ENCODE measurements at places on chromosomes 5 and 9. TPM values are rescaled to one million over a fixed set of nuclear protein-coding genes. Genes with fewer than 3 reads are reported as not detected.

- DNase-seq, result no peak
Measured at GRCh38 chr5:83523929-83524328, 52.4 kb downstream of the VCAN start.

DNA sequence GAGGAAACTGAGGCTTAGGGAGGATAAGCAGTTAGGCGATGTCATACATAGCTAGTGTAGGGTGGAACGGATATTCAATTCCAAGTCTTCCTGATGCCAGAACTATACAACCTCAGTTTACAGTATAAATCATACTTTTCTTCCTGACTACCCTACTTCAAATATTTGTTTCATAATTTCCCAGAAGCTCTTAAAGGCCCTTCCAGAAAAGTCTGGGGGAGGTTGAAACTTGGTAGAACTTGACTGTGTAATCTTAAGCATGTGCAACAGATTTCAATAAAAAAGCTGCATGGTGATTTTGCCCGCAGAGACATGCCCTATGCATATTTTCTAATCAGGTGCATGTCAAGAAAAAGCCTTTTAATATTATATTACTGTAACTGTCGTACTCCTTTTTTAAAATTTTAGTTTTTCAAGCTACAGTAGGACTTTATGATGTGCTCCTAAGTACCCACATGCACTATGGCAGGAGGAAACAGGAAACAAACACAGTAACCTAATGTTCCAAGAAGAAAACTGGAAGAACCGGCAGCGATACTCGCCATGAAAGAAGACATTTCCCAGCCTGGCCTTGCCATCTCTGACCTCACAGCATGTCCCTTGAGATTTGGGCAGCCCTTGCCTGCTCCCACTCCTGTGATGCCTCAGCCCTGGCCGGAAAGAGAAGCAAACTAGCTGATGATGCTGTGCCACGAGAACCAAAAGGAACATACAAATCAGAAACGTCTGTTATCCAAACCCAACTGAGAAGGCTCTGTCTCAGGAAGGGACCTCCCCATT is 266.0 kb downstream of the EFNA5 start:
- no peak for DNase-seq

- DNase-seq, result no peak
Measured at GRCh38 chr5:8213701-8214240, 344.8 kb downstream of the MTRR start.

GRCh38 chr9:92763721-92764380 is 782 bp downstream of the BICD2 start:
- peak; percentile 27 for DNase-seq

GRCh38 chr5:79378510-79379186 is 135.3 kb downstream of the HOMER1 start:
- no peak for DNase-seq

GRCh38 chr5:112697322-112697721 is 40.4 kb upstream of the APC start:
- DNase-seq, result no peak

The PKD2L2 gene
- total RNA-seq, result 0.50 TPM

The IFNA21 gene
- not detected for total RNA-seq

DNA sequence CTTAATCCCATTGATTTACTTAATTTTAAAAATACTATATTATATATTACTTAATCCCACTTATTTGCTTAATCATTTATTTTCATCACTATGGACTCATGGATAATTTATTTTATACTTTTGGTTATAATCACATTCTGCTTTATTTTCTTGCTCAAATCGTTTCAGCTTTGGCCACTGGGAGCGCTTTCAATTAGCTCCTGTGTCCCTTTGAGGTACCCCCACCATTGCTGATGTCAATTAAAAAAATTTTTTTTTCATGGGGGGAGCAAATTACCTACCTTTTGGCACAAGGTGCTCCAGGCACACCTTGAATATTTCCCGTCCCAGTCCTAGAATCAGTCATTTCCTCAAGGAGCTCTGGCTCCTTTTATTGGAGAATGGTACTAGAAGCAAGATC is 1.4 kb upstream of the TRIO start:
- no peak for DNase-seq

The TMEM232 gene
- total RNA-seq, result 1.1 TPM

DNA sequence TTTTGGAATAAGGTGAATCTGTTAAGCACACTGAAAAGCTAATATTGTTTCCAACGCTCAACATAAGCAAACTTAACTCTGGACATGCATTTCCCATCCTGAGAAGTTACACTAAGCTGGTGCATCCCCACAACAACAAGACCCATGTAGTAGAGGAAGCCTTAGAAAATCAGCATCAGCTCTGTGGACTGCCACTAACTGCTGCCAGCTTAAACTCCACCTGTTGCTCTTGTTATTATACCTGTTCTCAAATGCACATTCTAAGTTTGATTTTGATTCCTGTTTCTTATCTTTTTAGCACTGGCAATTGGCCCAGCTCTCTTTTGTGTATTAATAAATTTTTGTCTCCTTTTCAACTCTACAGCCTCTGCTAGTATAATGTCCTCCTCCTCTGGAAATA is 924.8 kb downstream of the DNAH5 start:
- no peak for DNase-seq

DNA sequence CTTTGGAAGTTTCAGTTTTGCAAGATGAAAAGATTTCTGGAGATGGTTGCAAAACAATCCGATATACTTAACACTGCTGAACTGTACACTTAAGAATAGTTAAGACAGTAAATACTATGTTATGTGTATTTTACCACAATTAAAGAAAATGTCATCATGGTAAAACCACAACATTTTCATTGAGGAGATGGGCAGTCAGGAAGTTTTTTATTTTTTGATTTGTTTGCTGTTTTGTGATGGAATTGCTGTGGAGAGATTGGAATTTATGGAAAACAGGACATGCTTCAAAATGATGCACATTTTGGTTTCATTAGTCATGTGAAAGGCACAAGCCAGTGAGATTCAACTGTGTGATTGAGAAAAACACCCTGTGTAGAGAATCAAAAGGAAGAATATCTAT is 90.5 kb upstream of the AGXT2 start:
- DNase-seq, result no peak

DNA sequence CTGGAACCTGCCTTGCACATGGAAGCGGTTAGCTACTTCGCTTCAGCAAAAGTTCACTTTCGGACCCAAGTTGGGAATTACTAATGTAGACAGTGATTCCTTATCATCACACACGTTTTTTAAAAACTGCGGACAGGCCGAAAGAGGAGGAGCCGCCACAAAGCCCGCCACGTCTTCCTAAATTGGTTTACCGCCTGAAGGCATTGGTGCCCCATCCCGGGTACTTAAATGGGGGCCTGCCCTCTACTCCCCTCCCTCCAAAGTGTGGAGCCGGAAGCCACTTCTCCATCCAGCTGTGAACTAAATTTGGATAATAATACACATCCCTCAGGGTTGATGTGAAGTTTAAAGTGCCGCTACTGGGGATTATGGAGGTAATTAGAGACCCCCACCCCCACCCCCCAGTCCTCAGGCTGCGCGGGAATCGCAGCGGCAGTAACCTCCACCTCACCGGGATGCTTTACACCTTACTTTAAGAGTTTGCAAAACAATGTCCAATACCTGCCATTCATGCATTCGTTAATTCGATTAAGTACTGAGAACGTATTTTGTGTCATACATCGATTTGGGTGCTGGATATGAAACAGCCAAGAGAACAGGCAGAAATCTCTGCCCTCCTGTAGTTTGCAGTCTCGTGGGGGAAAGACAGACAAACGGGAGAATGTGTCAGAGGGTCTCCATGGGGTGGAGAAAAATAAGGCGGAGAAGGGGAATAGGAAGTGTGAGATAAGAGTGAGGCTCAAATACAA is 937 bp upstream of the MACROH2A1 start:
- DNase-seq, result no peak

The SMU1 gene
- total RNA-seq, result 12.6 TPM

DNA sequence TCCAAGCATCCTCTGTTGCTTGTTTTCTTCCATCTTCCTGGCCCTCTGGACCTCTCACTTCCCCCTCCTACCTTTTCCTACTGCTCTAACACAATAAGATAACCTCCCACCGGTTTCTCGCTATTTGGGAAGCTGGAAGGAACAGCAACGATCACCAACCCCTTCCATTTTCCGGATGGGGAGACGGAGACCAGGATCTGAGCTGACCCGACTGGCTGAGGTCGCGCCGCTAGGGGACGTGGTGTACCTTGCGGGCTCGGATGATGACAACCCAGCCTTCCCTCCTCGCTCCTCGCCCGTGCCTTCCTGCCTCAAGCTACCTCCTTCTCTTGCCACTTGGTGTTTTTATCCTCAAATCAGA is 1.9 kb downstream of the LPAR1 start:
- DNase-seq, result peak; percentile 43

DNA sequence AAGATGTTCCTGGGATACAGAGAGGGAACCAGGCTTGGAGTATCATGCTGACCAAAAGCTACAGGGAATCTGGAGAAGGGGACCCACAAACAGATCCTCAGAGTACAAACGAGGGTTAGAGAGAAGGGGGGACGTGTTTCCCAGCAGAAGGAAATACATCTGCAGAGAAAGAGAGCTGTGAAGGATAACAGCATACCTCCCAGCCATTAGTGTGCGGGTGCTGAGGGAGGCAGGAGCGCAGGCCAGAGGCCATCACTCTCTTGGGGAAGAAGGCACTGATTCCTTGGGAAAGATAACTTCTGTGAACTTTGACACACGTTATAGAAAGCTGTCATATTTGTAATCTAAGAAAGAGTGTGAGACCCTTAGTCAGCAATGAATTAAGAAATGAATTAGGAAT is 96.9 kb downstream of the KCNN2 start:
- no peak for DNase-seq

The JAKMIP2 gene
- not detected for total RNA-seq

DNA sequence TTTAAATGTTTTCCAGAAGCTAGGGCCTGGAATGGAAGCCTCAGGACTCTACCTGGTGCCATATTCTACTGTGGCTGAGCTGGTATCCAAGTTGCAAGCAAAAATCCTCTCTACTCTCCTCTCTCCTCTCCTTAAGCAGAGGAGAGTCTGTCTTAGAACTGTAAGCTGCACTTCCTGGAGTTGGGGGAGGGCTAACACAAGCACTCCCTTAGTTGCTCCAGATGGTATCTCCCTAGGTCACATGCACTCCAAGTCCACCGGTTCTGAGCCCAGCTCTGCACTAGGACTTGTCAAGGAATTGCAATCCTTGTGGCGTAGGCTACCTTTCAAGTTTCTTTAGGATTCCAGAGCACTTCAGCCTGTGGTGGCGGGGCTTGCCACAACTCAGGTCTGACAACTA is 513.9 kb upstream of the RGMB start:
- DNase-seq, result no peak

- DNase-seq, result no peak
Measured at GRCh38 chr9:36878986-36879982, 154.8 kb downstream of the PAX5 start.

The C6 gene
- not detected for total RNA-seq

- no peak for DNase-seq
Measured at GRCh38 chr5:137753691-137754187, 424 bp downstream of the HNRNPA0 start.

The FOXD4L4 gene
- total RNA-seq, result 0.53 TPM

- DNase-seq, result no peak
Measured at GRCh38 chr5:131640043-131640856, 5.2 kb upstream of the RAPGEF6 start.

GRCh38 chr5:60494635-60495034 is 205.3 kb downstream of the DEPDC1B start:
- DNase-seq, result no peak

DNA sequence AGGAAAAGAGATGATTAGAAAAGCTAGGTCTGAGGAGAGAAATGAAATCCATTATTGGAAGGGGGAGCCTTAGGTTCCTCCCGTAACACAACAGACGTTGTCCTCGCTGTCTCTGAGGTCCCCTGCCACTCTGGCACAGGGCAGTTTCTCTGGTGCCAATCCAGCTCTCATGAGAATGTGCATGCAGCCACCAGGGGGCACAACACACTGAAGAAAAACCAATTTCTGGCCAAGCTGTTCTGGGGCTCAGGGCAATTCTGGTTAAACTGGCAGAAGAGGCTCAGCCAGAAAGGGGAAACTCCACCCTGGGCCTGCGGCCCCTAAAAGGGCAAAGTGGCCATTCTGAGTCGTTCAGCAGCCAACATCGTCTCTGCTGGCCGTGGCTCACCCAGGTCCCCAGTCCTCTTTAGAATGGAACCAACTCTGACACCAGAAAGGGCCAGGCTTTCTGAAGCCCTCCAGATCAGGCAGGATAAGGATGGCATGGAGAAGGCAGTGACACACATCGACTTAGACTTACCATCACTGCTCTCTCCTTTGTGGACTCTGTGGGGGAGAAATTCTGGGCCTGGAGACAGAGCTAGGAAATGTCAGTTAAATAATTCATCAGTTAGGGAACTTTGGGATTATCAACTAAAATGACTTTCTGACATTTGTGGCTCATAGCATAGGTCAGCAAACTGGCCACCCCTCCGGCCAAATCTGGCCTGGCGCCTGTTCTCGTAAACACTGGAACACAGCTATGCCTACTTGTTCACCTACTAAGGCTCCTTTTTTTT is 58.5 kb upstream of the GOLPH3 start:
- DNase-seq, result peak; percentile 67

DNA sequence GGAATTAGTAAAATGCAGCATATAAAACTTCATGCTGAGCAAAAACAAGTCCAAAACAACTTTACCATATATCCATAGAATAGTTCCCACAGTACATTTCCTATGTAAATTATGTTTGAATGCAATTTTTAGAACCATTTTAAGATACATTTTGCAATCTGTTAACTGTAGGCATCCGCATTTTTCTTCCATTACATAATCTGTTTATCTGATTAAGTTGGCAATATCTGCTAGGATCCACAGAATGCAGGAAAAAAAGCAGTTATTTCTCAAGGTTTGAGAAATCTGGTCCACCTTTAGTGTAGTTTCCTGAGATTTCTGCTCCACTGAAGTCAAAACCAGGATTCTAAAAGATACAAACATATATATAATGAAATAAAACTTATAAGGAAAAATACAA is 6.2 kb downstream of the NUDCD2 start:
- no peak for DNase-seq

DNA sequence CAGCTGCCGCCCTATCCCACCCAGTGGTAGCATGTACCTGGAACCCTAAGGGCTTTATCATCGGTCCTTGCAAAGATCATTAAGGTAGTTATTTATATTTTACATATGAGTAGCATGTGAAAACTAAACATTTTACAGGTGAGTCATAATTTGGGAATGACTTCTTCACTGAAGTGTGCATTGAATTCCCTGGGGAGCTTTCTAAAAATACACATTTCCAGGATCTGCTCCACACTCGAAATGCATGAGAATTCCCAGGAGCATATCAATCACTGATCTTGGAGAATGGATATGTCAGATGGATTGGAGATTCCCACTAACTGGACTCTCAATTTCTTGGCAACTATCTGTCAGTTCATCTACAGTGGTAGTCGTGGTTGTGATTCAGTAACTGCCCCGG is 717.5 kb downstream of the IRX1 start:
- no peak for DNase-seq

GRCh38 chr9:13920557-13920956 is 393.4 kb downstream of the NFIB start:
- DNase-seq, result no peak

- no peak for DNase-seq
Measured at GRCh38 chr5:170525470-170526211, 21.8 kb downstream of the KCNIP1 start.

GRCh38 chr5:171825051-171825450 is 39.4 kb downstream of the SMIM23 start:
- DNase-seq, result no peak

GRCh38 chr5:10854506-10855277 is 93.7 kb upstream of the DAP start:
- no peak for DNase-seq

The CYSRT1 gene
- 9.0 TPM for total RNA-seq
